ENCODE measurements at places on chromosomes 6 and 20.

DNA sequence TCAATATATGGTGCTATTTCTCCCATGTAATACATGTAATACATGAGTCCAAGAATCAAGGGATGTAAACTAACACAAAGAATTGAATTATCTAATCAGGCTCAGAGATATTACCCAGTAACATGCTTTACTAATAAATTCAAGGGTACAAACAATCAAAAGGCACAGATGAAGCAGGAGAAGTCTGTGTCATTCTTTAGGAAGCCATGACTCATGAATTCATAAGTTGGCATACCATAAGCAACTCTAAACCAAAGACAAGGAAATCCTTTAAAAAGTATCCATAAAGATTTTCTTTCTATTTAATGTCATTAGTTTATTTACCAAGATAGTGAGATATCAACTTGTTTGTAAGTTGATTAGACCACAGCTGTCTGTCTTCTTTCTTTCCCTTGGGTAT is 446.0 kb upstream of the IMPG1 start:
- DNase-seq: no peak

DNA sequence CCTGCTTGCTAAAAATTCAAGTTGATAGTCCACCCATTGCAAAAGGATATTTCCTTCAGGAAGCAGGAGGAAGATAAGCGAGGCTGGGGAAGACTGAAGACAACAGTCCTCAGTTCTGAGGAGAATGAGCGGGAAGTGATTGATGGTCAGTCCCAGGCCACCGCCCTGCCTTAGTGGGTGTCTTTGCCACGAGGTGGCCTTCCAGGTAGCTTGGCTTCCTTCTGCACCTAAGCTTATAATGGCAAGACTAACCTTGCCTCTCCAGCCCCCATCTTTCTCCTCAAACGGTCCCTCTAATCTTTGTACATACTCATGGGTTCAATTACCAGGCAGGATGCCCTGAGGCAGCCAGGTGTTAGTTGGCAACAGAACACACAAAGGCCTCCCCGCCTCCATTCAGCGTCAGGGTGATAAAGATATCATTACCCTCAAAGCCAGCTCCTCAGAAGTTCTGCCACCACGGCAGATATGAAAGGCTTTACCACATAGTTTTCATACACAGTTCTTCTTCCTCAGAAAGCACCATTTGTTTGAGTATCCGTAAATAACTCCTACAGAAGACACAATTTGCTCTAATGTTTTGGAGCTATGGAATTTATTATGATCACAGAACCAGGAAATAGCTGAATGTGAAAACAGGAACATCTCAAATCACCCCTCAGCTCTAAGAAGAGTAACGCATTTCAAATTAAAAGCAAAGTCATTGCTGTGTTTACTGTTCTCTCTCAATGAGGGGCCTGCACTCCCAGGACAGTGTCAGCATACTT is 249.4 kb downstream of the ATXN1 start:
- no peak for DNase-seq

- no peak for DNase-seq
These were observed 29.6 kb downstream of the NPEPL1 start for GRCh38 chr20:58721951-58722778.

DNA sequence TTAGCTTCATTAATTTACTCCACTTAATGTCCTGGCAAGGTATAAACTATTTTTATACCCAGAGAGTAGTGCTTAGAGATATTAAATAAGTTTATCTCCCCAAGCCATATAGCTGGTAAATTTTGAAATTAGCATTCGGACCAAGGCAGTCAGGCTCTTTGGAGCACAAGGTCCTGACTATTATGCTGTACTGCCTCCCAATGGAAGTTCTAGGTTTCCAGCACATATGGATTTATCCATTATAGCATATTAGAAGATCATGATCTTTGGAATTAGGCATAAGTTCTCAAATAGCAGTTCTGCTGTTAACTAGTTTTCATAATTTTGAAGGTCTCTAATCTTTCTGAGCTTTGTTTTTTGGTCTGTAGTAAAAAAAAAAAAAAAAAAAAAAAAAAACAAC is 835.3 kb upstream of the EPHA7 start:
- no peak for DNase-seq

DNA sequence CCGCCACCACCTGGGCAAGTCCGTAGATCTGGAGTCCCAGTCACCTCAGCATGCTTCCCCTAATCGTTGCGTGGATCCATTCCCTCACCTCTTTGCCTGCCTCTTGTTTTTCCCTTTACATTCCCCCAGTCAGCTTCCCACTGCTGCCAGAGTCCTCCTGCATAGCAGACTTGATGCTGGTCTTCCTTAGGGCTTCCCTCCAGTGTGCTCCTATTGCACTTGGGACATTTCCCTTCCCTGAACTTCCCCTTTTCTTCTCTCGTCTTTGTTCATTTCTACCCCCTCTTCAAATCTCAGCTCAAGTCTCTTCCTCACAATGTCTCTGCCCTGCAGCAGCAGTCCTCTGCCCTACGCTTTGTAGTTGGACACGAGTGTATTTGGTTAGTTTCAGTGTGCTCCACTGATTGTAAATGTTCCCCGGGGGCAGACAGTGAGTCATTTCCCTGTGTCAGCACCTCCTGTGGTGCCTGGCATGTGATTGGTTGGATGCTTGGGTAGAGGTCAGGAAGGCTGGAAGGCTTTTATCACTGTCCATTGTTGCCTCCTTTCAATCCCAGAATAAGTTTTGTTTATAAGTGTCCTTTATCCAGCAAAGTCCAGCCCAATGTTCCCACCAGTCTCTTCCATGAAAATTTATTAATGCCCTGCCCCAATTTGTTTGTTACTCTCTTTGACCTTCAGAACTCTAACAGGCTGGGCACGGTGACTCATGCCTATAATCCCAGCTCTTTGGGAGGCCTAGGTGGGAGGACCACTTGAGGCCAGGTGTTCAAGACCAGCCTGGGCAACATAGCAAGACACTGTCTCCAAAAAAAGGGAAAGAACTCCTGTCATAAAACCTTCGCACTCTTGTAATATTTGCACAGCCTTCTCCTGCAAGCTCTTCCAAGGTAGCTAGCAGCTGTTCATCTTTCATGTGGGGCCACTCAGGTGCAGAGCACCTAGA is 38.3 kb downstream of the FAM120B start:
- DNase-seq: no peak

DNA sequence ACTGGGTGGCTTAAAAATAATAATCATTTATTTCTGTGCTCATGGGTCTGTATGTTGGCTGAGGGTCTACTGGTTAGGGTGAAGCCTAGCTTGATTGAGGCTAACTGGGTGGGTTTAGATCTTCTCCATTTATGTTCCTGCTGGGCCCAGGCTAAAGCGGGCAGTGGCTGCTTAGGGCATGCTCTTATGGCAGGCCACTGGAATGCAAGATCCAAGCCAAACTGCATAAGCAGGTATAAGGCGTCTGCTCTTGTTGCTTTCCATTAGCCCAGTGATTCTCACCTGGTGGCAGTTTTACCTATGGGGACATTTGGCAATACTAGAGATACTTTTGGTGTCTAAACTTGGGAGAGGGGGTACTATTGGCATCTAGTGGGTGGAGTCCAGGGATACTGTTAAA is 44.5 kb downstream of the QKI start:
- DNase-seq: no peak

DNA sequence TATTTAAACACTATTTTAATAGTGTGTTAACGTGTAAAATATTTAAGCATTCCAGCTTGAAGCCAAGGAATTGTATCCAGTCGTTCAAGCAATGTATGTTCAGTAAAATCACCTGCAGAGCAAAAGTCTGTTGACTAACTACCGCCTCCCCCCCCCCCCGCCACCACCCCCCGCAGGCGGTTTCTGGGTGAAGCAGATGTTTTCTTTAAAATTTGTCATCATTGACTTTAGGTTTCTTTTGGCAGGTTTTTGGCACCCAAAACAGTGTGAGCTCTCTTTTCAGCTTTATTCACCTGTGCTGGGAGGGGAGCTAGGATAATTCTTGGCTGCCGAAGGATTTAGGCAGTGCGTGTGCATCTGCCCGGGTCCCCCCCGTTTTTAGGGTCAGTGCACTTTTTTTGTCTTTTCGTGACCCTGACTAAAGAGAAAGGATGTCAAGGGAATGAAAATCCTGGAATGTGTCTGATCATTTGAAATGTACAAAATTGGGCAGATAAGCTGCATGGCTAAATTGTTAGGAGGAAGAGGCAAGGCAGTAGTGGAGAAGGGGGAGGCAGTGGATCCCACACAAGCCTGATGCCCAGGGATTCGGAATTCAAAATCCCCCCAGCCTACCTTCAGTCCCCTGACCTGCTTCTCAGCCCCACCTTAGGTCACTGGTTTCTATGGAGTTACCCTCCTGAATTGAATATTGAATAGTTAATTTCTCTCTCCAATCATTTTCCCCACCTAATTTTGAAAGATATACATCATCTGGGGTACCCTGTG is 1.1 kb downstream of the EDN1 start:
- no peak for DNase-seq

DNA sequence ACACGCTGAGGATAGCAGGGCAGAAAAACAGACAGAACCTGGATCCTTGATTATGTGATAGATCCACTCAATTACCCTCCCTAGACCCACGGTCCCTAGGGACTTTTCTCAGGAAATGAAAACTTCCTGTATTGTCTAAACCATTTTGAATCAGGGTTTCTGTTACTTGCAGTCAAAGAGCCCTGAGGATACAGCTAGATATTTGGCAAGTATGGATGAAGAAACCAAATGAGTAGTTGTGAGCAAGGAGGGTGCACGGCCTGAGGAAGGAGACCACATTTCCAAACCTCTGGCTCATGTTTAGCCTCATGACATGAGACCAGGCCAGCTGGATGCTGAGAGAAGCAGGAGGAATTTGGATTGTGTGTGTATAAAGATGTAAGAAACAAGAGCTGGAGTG is 91.6 kb downstream of the MRPL14 start:
- no peak for DNase-seq

GRCh38 chr6:5403076-5403475 is 141.8 kb downstream of the FARS2 start:
- DNase-seq: no peak

GRCh38 chr6:130655586-130655985 is 171.6 kb upstream of the SMLR1 start:
- no peak for DNase-seq

DNA sequence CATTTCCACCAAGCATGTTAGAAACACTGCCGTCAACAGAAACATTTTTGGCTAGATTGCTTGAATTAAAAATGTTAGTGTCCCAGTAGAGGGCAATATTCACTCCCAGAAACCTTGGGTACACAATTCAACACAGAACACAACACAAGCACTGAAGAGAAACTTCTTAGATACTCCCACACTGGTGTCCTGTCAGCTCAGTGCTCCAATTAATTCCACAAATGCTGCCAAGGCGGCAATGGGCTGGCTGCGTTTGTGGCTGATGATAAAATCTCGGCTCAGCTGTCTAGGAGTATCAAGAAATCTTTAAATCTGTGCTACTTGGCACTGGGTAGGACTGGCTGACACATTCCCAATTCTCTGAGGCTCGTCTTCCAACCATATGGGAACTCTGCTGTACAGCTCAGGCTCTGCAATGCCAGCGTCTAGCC is 39.3 kb downstream of the BEND3 start:
- no peak for DNase-seq

DNA sequence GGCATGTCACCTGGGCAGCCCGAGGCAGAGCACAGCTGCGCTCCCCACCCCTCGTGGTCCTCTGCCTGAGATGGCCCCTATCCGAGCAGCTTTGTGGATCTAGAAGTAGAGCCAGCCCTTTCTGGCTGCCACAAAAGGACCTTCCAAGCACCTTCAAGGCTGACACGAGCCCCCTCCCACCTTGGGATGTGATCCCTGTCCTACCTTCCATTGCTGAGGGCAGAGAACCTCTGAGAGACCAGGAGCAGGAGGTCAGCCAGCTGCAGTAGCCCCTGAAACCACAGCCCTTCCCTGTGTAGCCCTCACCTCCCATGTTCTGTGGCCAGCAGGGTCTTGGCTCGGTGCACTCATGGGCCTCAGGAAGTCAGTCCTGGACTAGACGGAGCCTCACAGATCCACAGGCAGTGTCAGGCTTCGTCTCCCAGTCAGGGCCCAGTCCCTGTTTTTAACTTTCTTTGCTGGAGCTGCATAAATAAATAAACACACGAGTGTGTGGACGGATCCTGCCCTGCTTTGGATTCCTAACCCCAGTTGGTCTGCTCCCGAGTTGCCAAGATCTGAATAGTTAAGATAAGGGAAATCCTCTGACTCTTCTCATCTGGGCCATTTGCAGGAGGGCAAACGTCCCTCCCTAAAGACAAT is 507.7 kb downstream of the PREX1 start:
- no peak for DNase-seq

GRCh38 chr6:1781817-1782184 is 172.1 kb downstream of the FOXC1 start:
- no peak for DNase-seq

DNA sequence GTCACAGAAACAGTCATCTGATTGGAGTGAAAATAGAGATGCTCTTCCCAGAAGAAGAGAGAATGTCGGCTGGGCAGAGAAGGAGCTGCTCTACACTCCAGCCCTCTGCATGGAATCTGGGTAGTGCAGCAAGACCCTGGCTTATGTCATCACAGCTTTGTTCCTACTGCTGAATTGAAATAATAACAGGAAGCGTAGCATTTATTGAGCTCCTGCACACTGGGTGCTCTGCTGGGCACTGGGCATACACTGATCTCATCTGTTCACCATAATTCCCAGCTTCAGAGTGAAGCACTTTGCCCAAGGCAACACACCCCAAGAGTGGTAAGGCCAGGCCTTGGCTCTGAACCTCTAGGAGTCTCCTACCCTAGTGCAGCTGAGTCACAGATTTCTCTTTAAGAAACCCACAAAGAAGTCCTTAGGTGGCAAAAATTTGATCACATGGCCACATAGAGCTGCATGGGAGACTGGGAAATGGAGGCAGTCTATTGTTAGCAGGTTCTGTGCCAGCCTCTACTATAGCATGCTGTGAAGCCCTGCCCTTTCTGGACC is 3.9 kb upstream of the SDCBP2 start:
- no peak for DNase-seq

- no peak for DNase-seq
These were observed 1321.3 kb downstream of the HACE1 start for GRCh38 chr6:103538381-103538780.

DNA sequence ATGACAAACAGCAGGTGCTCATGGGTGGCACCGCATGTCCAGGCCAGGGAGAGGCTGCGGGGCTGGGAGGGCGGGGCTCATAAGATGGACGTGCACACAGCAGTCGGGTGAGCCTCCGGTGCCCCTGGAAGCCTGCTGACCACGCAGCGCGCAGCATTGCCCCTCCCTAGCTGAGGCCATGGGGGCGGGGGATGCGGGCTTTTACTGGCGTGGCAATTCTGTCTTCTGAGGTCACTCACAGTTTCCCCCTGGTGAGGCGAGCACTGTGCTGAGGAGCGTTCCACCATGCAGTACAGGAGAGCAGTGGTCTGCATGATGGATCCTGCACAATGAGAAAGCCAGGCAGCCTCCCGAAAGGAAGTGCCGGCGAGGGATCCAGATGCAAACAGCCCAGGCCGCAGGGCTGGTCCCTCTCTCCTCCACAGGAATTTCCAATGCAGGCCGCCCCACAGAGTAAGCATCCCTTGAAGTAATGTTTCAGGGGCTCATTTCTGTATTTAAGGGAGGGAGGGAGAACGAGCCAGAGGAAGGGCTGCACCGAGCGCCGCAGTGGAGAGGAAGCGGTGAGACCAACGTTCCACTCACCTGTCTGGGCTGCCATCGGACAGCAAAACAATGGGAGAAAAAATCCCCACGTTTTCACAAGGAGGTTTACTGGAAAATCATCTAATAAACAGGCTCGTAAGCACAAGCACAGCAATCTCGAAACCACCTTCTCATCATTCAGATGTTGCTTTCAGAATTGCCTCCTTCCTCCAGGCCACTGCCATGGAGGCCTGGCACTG is 56.0 kb downstream of the IRF4 start:
- DNase-seq: no peak

GRCh38 chr20:40218316-40218969 is 470.6 kb downstream of the MAFB start:
- no peak for DNase-seq
